Activated CD4-positive, alpha-beta T cell treated with anti-CD3 and anti-CD28 coated beads for 24 hours (primary cell): ENCODE measurements at places on chromosomes 7 and 10.

DNA sequence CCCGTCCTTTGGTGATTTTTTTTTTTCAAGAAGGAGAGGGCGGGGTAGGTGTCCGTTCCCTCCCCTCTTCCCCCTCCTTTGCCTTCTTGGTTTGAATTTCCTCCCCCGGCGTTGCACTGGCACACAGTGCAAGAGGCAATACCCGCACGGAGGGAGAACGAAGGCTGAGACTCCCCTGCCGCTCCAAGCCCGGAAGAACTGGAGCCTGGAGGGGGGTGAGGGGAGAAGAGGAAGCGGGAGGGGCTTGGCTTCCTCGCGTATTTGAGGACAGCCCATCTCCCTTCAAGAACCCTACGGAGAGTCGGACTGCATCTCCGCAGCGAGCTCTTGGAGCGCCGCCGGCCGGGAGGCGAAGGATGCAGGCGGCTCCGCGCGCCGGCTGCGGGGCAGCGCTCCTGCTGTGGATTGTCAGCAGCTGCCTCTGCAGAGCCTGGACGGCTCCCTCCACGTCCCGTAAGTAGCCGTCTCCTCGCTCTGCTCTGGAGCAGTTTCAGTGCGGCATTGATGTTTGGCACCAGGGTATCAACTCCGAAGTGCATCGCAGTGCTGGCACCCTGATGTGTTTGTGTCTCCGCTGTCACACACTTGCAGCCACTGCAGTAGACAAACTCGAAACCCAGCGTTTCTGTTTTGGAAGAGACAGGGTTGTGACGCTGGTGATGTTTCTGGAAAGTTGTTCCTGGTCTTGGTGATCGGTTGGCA, at the start of gene CNTNAP2:
Gene CNTNAP2 (plus strand): TSS at position 281 of the 702 bp plus-strand sequence. CDS start 76 bp downstream, at position 357.
- no peak for DNase-seq

GRCh38 chr7:2357165-2357564, 2.5 kb downstream of the EIF3B start:
- DNase-seq = no peak

DNA sequence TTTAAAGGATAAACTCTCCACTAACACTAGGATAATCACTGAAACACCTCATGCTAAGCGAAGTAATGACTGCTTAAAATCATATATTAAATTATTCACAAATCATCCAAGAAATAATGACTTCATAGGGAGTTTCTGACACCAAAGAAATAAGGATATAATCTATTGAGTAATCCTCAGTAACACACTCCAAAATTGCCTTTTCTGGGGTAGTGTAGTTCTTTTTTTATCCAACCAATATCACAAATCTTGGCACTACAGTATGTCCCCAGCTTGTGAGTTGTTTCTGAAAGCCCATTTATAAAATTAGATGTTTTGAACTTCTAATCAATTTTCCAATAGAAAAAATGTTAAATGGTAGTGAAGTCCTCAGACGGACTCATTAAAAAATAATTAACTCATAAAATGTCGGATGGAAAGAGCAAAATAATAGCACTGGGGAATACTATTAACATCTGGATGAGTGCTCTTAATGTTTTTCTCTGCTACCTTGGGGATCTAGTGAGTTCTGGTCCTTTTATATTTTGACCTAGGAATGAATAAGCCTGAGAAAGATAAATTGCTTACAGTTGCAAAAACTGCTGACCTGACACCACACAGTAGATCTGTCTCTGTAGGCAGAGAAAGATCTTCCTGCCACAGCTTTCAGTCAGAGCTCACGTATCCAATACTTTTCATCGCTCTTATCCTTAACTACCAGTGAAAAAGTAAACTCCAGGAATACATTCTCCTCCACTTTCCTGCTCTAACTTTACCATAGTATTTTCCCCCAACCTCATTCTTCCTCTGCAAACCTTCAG, 618.5 kb upstream of the ANKRD30A start:
- DNase-seq = no peak

DNA sequence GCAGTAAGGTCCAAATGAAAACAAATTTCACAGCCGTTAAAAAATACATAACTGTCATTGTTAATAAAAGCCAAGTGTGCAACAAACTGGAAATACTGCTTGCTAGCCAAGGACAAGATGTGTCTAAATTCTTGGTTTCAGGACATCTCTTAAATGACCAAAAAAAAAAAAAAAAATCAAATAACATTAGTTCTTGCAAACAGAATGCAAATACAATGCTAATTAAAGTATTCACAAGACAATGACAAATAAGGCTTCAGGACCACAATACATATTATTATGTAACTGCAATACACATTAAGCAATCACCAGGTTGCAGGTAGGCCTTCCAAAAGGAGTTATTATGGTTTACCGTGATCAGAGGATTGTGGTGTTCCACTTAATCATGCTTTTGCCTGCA, 3.6 kb downstream of the ARHGAP21 start:
- DNase-seq = no peak

GRCh38 chr10:86180861-86181260, 185.7 kb downstream of the GRID1 start:
- no peak for DNase-seq
